ENCODE measurements at places on chromosomes 11 and 22. TPM values are rescaled to one million over a fixed set of nuclear protein-coding genes. Genes with fewer than 3 reads are reported as not detected.

DNA sequence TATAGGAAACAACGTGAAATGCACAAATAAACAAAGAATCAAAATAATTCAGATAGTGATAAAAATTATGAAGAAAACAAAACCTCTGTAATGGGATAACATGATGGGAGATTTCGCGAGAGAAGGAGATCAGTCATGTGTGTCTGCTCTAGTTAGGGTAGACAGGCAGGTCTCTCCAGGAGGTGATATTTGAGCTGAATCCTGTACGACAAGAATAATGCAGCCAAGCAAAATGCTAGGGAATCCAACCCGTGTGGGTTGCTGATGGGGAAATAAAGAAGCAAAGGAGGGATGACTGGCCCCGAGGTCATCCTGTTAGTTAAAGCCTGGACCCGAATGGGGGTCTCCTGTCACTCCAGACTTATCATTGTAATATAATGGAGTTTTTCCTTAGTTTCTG is 16.0 kb downstream of the MAML2 start:
- H3K36me3 ChIP-seq, result peaks cover 7% of the 10 kb centered on the region
- H3K4me3 ChIP-seq, result no peak overlapping the region
- H3K27me3 ChIP-seq, result no peaks in the 10 kb centered on the region
- DNase-seq, result no peak

- H3K36me3 ChIP-seq, result no peaks in the 10 kb centered on the region
- no peaks in the 10 kb centered on the region for H3K27me3 ChIP-seq
- H3K4me1 ChIP-seq, result no peaks in the 10 kb centered on the region
- no peak overlapping the region for H3K4me3 ChIP-seq
Observed at GRCh38 chr22:44127356-44127755, 53.4 kb upstream of the PARVG start.

GRCh38 chr11:76935042-76935441 is 74.3 kb downstream of the ACER3 start:
- H3K4me1 ChIP-seq, result peaks cover 14% of the 10 kb centered on the region
- no peak for DNase-seq
- no peak overlapping the region for H3K27ac ChIP-seq
- H3K27me3 ChIP-seq, result no peaks in the 10 kb centered on the region
- no peaks in the 10 kb centered on the region for H3K36me3 ChIP-seq

- no peak overlapping the region for H3K27ac ChIP-seq
- peaks cover 30% of the 10 kb centered on the region for H3K36me3 ChIP-seq
- DNase-seq, result no peak
- H3K4me1 ChIP-seq, result no peaks in the 10 kb centered on the region
Observed at GRCh38 chr11:47464483-47464882, 15.5 kb upstream of the RAPSN start.

The ZC3H12C gene
- total RNA-seq, result 14.1 TPM

The ZC3H7B gene
- total RNA-seq, result 53.5 TPM
